ENCODE measurements at places on chromosomes 6 and 20. TPM values are rescaled to one million over a fixed set of nuclear protein-coding genes. Genes with fewer than 3 reads are reported as not detected.

DNA sequence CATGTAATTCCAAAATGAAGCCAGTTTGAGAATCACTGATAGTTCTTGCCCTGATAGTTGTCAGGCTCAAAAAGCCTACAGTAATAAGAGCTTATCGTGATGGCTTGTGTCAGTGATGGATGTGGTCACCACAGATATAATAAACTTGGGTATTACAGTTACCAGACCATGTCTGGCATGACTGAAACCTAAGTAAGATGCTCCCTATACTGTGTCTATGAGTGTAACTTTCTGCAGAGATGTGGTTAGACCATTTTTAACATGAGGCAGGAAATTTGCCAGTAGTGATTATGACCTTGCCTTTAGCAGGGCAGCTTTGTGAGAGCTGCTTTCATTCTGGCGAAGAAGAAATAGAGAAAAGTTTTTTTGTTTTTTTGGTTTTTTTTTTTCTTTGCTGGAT, 90.2 kb downstream of the ANKS1A start:
- no peaks in the 10 kb centered on the region for H3K27me3 ChIP-seq
- no peak overlapping the region for H3K4me3 ChIP-seq
- DNase-seq, result no peak
- peaks cover 12% of the 10 kb centered on the region for H3K36me3 ChIP-seq

- H3K4me1 ChIP-seq, result no peaks in the 10 kb centered on the region
- no peak for DNase-seq
- no peaks in the 10 kb centered on the region for H3K27me3 ChIP-seq
- H3K36me3 ChIP-seq, result no peaks in the 10 kb centered on the region
- no peak overlapping the region for H3K27ac ChIP-seq
These were observed 112.5 kb downstream of the WDR27 start for GRCh38 chr6:169589293-169589692.

- no peak for DNase-seq
- H3K4me3 ChIP-seq, result no peak overlapping the region
- H3K36me3 ChIP-seq, result no peaks in the 10 kb centered on the region
- H3K27me3 ChIP-seq, result no peaks in the 10 kb centered on the region
These were observed 622.8 kb upstream of the EPHA7 start for GRCh38 chr6:94041945-94042709.

- H3K36me3 ChIP-seq, result no peaks in the 10 kb centered on the region
- no peaks in the 10 kb centered on the region for H3K27me3 ChIP-seq
- no peak overlapping the region for H3K4me3 ChIP-seq
- H3K4me1 ChIP-seq, result peaks cover 13% of the 10 kb centered on the region
- no peak overlapping the region for H3K27ac ChIP-seq
These were observed 1.5 kb downstream of the SIGLEC1 start for GRCh38 chr20:3710703-3711483.

The DNAH8 gene
- 0.06 TPM for total RNA-seq

The UNC5CL gene
- total RNA-seq, result 0.72 TPM

DNA sequence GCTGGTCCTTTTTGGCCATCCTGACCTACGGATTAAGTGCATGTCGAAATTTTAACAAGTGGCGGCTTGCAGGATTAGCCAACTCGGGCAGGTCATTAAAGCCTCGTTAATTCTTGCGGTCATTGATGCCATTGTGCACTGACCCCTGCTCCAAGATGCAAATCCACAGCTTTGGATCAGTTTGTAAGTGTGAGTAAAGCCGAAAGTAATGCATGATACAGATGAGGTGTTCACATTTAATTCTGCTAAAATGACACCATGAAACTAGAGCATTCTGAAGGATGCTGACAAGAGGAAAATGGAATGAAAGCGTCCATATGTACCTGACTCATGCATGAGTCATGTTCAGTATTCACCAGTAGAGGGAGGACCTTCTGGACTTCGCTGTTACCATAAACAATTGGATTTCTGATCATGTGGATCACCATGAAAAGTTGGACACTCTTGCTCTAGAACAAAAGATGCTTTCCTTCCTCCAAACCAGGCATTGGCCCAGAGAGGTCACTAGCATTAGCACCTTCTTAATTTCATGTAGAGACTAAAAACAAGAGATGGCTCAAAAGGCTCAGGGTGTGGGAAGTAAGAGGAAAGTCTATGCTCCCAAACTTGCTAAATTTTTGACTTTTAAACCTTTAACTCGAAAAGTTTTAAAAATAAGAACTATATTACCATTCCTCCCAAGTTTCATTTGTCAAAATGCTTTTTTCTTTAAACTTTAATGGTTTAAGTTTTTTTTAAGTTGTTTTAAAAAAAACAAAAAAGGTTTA, 48.0 kb downstream of the MUC22 start:
- peaks cover 33% of the 10 kb centered on the region for H3K4me1 ChIP-seq
- H3K4me3 ChIP-seq, result no peak overlapping the region
- no peaks in the 10 kb centered on the region for H3K36me3 ChIP-seq
- DNase-seq, result no peak

The SYTL3 gene
- total RNA-seq, result 4.6 TPM

The GGT7 gene
- total RNA-seq, result 10.8 TPM

DNA sequence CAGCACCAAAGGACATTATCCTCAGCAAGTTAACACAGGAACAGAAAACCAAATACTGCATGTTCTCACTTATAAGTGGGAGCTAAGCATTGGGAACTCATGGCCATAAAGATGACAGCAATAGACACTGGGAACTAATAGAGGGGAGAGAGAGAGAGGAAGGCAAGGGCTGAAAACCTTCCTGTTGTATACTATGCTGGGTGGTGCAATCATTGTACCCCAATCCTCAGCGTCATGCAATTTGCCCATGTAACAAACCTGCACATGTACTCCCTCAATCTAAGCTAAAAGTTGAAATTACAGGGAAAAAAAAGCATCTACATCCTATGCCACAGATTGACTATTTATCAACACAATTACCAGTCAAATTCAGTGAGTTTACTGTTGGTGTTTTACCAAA, 20.0 kb upstream of the VNN1 start:
- H3K36me3 ChIP-seq, result no peaks in the 10 kb centered on the region
- no peak for DNase-seq
- no peaks in the 10 kb centered on the region for H3K4me1 ChIP-seq
- H3K27me3 ChIP-seq, result no peaks in the 10 kb centered on the region
- H3K4me3 ChIP-seq, result no peak overlapping the region

GRCh38 chr20:32672982-32673851, 524 bp downstream of the C20orf203 start:
- DNase-seq, result no peak
- H3K27ac ChIP-seq, result no peak overlapping the region
- no peaks in the 10 kb centered on the region for H3K27me3 ChIP-seq
- no peaks in the 10 kb centered on the region for H3K36me3 ChIP-seq

GRCh38 chr6:100464162-100464851, 414 bp downstream of the SIM1 start:
- H3K27me3 ChIP-seq, result peaks cover 100% of the 10 kb centered on the region
- peak overlapping the region; percentile 31 for H3K4me3 ChIP-seq
- peak; percentile 27 for DNase-seq
- H3K4me1 ChIP-seq, result peaks cover 32% of the 10 kb centered on the region
- H3K36me3 ChIP-seq, result no peaks in the 10 kb centered on the region

DNA sequence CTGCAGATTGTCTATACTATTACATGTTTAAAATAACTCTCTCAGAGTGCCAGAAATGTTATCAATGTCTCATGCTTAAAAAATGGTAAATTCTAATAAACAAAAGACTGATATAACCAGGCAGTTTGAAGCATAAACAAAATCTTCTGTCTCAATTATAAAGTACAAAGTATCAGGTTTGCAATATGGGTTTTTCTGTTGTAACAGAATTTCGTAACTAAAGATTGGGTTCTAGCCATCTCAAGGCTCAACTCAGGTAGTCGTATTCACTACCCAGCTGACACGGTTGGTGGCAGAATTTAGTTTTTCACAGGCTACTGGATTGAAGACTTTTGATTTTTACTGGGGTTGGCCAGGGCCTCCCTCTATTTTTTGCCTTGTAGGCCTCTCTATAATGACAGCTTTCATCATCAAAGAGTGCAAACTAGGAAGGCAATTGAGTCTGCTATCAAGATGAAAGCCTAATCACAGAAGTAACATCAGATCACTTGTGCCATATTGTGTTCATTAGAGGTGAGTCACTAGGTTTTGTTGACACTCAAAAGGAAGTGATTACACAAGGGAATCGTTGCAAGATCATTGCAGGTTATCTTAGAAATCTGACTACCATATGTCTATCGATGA, 3.6 kb downstream of the CYP39A1 start:
- no peak overlapping the region for H3K4me3 ChIP-seq
- no peaks in the 10 kb centered on the region for H3K4me1 ChIP-seq
- no peaks in the 10 kb centered on the region for H3K36me3 ChIP-seq
- no peaks in the 10 kb centered on the region for H3K27me3 ChIP-seq

The EYA2 gene
- 28.2 TPM for total RNA-seq

The TFAP2D gene
- total RNA-seq, result 0.28 TPM

- H3K4me3 ChIP-seq, result no peak overlapping the region
- no peaks in the 10 kb centered on the region for H3K27me3 ChIP-seq
- H3K27ac ChIP-seq, result no peak overlapping the region
- no peak for DNase-seq
- no peaks in the 10 kb centered on the region for H3K36me3 ChIP-seq
These were observed 58.7 kb downstream of the PDSS2 start for GRCh38 chr6:107400616-107401147.

The MICAL1 gene
- 18.8 TPM for total RNA-seq

DNA sequence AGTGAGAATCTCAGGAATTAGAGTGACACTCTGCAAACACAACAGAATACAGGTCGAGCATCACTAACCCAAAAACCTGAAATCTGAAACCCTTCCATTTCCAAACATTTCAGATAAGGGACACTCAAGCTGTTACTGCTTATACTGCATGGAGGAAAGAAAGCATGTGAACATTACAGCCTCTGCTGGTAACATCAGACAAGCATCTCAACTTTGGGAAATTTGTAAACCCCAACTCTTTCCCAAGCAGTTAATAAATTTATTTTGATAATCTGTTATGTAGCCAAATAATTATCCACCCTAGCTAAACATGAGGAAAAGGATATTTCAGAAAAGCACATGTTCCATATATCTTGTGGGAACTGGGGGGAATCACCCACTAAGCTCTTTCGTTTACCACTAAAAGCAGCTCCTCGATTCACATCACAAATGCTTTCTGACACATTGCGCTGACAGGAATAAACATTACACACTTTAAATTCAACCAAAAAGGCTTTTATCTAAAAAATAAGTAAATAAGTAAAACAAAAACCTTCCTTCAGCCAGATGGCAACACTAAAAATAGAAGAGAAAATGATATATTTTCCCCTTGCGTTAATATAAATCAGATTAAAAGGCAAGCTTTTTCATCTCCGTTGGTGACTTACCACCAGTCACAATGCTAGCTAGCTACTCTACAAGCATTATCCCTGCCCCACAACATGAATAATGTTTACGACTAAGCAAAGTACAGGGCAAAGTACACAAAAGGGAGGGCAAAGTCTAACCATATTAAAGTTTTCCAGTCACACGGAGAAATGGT, 120.8 kb downstream of the MAP7 start:
- H3K27ac ChIP-seq, result no peak overlapping the region
- no peaks in the 10 kb centered on the region for H3K27me3 ChIP-seq
- peaks cover 7% of the 10 kb centered on the region for H3K4me1 ChIP-seq
- H3K4me3 ChIP-seq, result no peak overlapping the region
- H3K36me3 ChIP-seq, result no peaks in the 10 kb centered on the region
- DNase-seq, result peak; percentile 23

The RIPPLY2 gene
- 2.9 TPM for total RNA-seq

The PGC gene
- total RNA-seq, result not detected
